ENCODE measurements at places on chromosomes 12 and 14.

DNA sequence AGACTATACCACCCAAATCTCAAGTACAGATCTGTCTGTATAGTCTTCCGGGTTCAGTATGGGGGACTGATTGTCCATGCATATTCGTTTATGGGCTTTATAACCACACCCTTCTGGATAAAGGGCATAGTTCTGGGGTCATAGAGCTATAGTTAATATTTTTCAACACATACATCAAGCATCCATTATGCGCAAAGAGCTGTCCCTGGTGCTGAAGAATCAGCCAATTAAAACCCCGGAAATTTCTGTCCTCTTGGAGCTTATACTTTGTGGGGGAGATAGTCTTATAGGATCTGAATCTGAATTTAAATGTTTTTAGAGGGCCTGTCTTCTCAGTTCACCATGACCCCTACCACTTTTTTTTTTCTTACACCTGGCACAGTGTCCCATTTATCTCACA lies 256.7 kb downstream of the SUDS3 start:
- DNase-seq = no peak

DNA sequence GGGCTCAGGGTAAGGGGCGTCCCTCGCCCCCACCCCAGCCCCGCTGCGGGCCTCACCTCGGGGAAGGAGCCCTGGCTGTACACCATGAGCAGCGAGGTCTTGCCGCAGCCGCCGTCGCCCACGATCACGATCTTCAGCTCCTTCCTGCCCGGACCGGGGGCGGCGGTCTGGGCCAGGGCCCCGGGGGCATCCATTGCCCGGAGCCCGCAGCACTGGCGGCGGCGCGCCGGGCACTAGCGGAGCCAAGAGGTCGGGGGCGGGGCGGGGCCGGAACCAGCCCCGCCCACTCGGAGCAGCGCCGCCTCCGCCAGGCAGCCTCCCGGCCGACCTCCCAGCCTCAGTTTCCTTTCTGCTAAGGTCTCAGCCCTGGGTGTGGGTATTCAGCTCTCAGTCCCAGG lies at the start of gene RHOF:
RHOF (minus strand) TSS at position 249 of the 398 bp plus-strand sequence; CDS start at position 194, 55 bp downstream.
- no peak for DNase-seq

GRCh38 chr12:25130741-25131188 lies 64.2 kb downstream of the DNAI7 start:
- peak; percentile 10 for DNase-seq

DNA sequence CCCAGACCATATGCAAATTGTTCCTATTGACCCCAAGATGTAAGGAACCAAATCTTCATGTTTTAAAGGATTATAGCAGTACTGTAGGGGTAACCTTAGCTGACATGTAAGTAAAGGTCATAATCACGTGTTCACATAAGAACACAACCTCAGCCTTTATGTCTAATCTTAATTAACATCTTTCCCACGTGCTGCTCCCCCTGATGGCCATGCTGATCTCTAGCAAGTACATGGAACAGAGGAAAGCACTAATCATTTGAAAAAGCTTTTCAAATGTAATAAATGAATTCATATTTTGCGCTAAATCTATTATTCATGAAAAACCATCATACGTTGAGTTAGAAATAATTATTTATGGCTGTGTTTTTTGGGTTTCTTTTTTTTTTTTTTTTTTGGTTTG lies 30.5 kb upstream of the ITPR2 start:
- DNase-seq = no peak

- DNase-seq = no peak
These were observed 424.4 kb downstream of the DAD1 start for GRCh38 chr14:22164616-22165015.

- DNase-seq = no peak
These were observed 30.5 kb downstream of the PRKD1 start for GRCh38 chr14:29897181-29897580.

- DNase-seq = no peak
These were observed 90.4 kb downstream of the TMEM121 start for GRCh38 chr14:105616802-105617192.

GRCh38 chr12:44863867-44864266 lies 12.2 kb downstream of the NELL2 start:
- DNase-seq = no peak

DNA sequence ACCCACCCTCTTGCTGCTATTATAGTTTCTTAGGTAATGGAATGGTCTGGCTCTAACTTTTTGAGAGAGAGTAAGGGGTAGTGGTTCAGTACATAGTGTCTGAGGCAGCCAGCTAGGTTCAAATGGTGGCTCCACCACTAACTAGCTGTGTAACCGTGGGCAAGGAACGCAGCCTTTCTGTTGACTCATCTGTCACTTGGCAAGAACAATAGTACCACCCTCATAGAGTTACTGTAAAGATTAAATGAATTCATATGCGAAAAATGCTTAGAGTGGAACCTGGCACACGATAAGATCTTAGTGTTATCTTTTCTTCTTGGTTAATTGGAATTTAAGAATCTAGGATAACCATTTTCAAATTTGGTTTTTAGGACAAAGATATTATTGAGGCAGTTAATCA lies 14.0 kb downstream of the CCDC62 start:
- DNase-seq = no peak

GRCh38 chr12:6444704-6445688 lies at the start of gene CD27:
CD27 (plus strand) TSS chr12:6444955; CDS start chr12:6445096, 141 bp downstream.
- DNase-seq = no peak

- no peak for DNase-seq
These were observed 2.1 kb downstream of the KRT83 start for GRCh38 chr12:52319097-52319496.

- no peak for DNase-seq
These were observed 416.9 kb downstream of the SLC6A15 start for GRCh38 chr12:84495711-84496110.

GRCh38 chr12:26867080-26867479 lies 34.1 kb upstream of the ITPR2 start:
- DNase-seq = no peak

GRCh38 chr14:89269404-89269803 lies 147.6 kb downstream of the FOXN3 start:
- no peak for DNase-seq

DNA sequence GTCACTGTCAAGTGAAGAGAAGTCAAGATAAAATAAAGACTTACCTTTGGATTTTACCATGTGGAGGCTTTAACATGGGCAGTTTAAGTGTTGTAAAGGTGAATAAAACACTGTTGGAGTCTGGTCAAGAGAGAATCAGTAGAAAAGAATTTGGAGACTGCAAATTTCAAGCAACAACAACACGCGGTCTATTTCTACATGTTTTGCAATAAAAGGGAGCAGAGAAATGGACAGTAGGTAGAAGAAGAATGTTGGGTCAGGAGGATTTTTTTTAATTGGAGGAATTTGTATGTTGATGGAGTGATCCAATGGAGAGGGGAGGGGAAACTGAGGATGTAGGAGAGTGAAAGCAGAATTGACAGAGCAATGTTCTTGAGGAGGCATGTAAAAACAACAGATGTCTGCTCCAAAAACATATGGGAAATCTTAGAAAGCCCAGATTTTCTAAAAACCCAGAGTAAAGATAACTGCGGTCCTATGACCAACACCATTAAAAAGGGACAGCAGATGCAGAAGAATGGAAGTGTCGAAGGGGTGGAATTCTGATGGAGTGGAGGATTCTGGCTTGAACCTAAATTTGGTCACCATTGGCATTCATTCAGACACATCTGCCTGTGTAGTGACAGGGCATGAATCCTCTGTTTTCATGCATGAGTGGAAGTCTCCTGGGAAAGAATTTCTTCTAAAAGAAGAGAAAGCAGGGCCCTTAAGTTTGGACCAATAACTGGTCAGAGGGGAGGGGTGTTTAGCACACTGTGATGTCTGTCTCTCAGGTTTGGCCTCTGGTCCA lies 68.0 kb upstream of the OSBPL8 start:
- DNase-seq = no peak

- no peak for DNase-seq
These were observed 7.6 kb downstream of the TMTC2 start for GRCh38 chr12:82694276-82694675.

DNA sequence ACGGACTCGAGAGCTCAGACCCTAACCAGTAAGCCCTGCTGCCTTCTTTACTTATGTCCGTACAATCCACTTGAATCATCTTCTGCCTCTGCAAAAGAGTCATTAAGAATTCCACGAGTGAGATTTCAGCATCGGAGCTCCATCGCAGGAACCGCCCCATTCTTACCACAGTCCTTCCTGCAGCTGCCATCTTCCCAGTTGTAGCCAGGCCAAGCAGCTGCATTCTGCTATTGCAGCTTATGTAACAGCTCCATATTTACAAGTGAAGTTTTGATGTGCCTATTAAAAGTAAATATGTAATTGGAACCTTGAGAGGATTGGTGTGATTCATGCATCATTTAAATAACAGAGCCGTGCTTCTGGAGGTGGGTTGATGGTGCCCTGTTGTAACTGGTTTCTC lies 157.4 kb downstream of the KICS2 start:
- DNase-seq = no peak

DNA sequence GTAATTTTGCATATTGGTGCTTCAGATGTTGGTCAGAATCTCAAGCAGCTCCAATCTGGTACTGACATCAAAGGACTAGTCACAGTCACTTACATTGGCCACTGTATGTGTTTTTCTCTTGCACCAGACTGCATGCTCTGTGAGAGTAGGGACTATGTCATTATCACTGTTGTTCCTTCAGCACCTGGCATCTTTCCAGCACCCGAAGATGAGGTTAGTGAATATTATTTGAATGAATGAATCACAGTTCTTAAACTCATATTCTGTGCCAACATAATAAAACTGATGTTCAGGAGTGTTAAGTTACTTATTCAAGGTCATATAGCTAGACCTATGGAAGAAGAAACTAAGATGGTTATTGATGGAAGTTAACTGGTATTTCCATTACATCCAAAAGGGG lies 204.5 kb upstream of the TBX3 start:
- DNase-seq = no peak

GRCh38 chr12:95214466-95214865 lies 2.8 kb downstream of the FGD6 start:
- no peak for DNase-seq

- no peak for DNase-seq
These were observed 25.6 kb downstream of the AKAP6 start for GRCh38 chr14:32354716-32355115.

Data from NCI-H446 treated with DMSO at 0.1 percent for 48 hours (cell line).